MV-4-11 (cell line): ENCODE measurements at places on chromosomes 12 and 14.

DNA sequence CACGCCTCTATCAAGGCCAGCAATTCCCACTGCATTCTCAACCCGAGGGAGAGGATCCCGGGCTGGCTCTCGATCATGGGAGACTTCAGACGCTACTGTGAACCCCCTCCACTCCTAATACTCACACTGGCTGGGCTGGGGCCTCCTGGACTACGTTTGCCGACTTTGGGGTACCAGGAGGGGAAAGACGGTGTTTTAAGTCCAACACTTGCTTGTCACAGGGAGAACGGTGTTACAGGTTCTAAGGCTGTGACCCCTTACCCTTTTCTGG lies 463 bp downstream of the NACA start:
- no peak for DNase-seq

DNA sequence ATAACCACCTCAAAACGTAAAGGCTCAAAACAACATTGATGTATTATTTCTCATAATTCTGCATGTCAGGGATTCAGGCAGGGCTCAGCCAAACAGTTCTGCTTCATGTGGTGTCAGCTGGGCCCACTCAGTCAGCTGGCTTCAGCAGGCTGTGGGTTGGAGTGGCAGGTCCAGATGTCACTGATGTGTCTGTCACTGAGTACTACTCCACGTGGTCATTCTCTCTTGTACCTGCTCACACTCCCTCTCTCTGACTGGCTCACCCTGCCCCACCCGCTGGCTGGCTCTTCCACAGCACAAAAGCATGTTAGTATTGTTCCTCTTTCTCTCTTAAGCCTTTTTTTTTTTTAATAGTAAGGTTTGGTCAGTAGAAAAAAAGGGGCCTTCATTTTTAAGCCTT lies 182.4 kb downstream of the DICER1 start:
- no peak for DNase-seq

GRCh38 chr14:105050551-105050897 lies 14.7 kb downstream of the GPR132 start:
- no peak for DNase-seq

DNA sequence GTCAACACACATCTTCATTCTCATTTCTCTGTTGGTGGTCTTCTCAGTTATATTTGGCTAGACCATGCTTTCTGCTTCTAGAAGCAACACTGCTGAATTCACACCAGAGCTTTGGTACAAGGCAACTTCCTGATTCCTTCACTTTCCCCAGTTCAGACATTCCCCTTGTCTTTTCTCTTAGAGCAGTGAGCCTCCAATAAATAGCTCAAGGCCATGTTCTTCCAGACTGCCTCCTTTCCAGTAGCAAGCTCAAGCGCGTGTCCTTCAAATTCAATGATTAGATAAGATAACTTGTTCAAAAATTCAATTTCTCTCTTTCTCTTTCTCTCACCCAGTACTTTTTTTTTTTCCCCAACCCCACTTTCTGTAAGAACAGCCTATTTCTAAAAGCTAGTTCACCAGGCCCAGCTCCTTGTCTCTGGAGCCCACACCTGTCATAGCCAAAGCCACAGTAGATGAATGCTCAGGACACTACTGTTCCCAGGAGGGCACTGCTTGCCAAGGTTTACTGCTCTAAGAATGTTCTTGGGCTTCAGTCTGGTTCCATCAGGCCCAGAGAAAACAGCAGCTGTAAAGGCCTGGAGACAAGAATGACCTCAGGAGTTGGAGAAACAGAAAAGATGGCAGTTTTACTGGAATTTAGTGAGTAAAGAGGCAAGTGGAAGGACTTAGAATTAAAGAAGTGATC lies 17.7 kb downstream of the TBK1 start:
- no peak for DNase-seq

- DNase-seq = no peak
Observed at GRCh38 chr12:46982629-46983392, 96.6 kb upstream of the PCED1B start.
